AG09309 (cell line): ENCODE measurements at places on chromosomes 11 and 22.

- no peak for DNase-seq
Observed at GRCh38 chr11:106306942-106307341, 229.5 kb downstream of the AASDHPPT start.

- no peak for DNase-seq
Observed at GRCh38 chr22:17767233-17768065, 6.8 kb downstream of the BID start.

DNA sequence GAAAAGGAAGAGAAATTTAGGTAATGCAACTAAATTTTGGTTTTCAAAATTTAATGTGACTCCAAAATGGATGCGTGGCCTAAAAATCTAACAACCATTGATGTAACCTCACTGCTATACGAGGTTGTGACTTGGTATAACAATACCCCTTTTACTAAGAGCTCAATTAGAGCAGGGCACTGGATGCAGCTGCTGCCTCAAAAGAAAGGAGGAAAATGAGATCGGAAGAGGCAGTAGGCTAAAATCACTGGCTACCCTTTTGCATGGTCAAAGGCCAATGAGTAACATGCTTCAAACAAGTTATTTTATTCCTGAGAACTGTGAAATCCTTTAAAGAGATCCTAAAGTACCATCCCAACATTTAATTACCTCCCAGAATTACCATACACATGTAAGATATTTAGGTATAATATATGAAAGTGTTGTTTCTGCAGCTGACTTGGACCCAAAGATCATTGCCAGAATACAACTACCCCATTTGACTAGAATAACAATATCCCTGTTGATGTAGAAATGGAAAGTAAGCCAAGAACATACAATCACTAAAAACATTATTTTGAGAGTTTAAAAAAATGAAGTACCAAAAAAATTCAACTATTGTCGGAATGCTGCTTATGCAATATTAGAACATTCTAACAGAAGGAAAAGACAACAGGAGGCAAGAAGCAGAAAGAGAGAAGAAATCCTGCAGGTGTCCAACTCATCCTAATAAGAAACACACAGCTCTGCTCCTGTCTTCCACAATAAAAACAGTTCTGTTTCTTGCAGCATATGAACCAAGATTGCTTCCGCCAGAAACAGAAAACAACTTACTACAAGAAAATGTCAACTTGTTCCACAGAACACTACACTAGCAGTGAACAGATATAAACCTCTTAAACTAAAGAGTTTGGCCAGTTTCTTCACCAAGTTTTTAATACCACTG, 15.0 kb downstream of the SIK3 start:
- no peak for DNase-seq

- no peak for DNase-seq
Observed at GRCh38 chr11:46390331-46391171, 1.0 kb downstream of the CHRM4 start.

GRCh38 chr11:6413791-6414201, 5.1 kb downstream of the APBB1 start:
- no peak for DNase-seq

- DNase-seq: no peak
Observed at GRCh38 chr11:29328961-29329441, 687.8 kb downstream of the KCNA4 start.

GRCh38 chr22:38193580-38193979, 8.2 kb upstream of the MAFF start:
- no peak for DNase-seq

DNA sequence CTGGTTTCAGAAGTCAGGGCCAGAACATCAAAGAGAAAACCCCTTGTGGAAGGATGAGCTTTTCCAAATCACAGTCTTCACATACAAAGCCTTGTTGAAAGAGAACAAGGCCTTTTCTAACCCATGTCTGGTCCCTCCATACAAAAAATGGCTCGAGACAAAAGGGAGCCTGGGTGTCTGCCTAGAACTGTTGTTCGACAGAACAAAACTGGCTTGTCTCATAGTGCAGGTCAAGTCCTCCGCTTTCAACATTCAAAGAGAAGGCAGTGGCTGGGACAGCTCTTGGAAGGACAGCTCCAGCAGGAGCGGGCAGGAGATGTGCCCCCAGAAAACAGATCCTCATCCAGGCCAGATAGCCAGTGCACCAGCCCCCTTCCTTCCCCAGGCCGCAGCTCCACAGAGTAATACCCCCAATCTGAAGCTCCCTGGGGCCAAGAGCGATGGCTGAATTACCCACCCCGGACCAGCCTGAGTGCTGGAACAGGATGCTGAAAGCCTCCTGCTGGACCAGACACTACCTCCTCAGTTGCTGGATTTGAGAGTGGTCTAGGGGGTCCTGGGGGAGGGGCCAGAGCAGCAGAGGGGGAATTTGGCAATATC, 27.6 kb downstream of the USH1C start:
- no peak for DNase-seq

DNA sequence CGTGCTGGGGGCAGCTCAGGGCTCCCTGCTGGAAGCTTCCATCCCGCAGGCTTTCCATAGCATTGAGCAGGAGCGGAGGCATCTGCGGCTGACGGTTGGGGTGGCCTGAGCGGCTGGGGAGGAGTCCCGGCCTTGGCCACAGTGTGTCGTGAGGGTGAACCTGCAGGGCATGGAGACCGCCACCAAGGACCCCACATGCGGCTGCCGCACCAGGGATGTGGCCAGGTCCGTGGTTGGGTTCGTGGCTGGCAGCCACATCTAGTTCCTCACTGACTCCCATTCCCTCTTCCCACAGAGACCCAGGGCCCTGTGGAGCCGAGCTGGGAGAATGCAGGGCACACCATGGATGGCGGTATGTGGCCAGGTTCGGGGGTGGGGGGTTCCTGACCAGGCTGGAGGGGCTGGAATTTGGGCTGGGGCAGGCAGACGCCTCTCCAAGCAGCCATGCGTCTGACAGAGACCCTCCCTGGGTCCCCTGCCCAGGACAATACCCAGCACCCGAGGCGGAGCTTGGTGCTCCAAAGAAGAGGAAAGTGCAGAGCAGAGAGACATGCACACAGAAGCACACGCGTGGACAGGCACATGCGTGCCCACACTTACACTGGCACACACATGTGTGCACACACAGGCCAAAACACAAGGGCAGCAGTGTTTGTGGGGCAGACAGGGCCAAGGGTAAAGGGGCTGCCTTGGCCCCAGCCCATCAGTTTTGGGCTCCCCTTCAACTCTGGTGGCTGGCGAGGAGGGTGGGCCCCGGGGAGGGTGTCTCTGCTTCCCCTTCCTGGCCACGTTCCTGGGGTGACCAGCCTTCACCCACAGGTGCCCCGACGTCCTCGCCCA, 2.7 kb downstream of the MUC5B start:
- DNase-seq: no peak

DNA sequence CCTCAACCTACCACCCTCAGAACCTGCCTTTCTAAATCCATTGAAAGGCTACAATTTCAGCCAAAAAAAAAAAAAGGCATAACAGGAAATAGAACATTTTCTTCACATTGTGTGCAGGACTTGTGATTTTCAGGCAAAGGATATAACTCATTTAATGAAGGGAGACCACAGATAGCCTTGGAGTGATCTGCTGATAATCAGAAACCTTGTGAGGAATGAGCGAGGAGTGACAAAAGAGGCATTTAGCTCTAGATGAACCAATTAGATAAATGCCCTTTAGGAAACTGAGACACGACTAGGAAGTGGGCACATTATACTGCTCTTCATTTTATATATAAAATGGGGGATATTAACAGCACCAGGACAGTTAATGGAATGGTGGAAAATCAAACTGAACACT, 216.5 kb upstream of the GRIA4 start:
- DNase-seq: no peak

GRCh38 chr11:93737904-93738612, 3.2 kb downstream of the TAF1D start:
- no peak for DNase-seq

- no peak for DNase-seq
Observed at GRCh38 chr11:19673924-19674729, 38.5 kb upstream of the NAV2 start.

DNA sequence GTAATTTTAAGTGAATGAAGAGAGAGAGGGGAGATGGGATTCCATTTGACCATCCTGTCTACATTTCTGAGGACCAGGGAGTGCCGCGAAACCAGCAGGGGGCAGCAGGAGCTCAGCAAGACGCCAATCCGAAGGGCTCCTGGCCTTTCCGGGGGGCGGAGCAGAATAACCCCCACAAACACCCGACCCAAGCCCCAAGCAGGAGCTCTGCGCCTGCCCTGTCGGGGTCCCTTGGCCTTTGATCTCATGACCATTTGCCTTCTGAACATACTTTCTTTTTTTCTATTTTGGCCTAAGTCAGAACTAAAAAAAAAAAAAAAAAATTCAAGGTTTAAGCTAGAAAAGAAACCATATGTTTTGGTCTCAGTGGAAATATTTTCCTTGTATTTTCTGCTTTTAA, 21.9 kb upstream of the SCN2B start:
- no peak for DNase-seq

- no peak for DNase-seq
Observed at GRCh38 chr11:37451903-37452302, 853.9 kb upstream of the RAG2 start.

DNA sequence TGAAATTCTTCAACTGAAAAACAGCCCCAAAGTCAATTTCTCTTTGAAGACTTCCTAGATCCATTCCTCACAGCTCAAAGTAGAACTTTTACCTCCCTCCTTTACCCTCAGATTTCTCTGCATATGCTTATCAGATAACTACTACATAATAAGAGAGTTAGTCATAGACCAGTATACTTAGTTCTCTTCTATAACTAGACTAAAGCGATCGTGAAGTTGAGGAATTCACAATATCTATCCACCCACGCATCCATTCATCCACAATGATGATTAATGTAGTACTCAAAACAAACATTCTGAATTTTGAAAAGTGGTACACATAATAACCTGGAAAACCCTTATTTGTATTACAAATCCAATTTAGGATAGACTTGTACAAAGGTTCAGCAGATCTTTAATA, 800.9 kb upstream of the TENM4 start:
- DNase-seq: no peak

DNA sequence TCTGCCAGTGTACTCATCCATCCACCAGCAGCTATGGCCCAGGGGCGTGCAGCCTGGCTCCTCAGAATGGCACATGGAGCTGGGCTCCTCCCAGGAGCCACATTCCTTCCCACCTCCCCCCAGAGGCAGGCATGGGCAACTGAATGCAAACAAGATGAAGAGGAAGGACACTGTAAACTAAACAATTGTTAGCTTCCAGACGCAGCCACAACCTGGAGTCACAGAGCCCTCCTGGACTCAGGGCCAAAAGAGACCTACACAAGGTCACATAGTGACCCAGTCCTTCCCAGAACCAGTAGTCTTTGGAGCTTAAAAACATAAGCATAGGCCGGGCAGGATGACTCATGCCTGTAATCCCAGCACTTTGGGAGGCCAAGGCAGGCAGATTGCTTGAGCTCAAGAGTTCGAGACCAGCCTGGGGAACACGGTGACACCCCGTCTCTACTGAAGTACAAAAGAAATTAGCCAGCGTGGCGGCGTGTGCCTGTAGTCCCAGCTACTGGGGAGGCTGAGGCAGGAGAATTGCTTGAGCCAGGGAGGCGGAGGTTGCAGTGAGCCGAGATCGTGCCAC, 30.7 kb upstream of the CLDN5 start:
- no peak for DNase-seq

DNA sequence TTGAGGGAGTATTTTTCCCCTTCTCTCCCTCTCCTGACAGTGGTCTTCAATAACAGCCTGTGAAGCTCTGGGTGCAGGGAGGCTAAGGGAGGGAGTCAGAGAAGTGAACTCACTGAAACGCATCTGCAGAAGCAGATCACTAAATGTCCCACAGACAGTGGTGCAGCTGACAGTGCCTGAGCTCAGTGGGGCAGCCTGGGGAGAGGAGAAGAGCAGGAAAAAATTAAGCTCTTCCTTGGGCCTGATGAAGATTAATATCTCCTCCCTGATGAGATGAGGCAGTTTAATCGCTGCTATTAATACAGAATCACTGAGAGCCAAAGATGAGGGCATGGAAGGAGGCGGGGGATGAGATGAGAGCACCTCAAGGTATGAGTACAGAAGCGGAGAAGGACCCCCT, 180.8 kb downstream of the LARGE1 start:
- no peak for DNase-seq

- no peak for DNase-seq
Observed at GRCh38 chr11:102462610-102463009, 10.0 kb upstream of the TMEM123 start.

- DNase-seq: no peak
Observed at GRCh38 chr11:117823946-117824420, 561 bp downstream of the FXYD2 start.

DNA sequence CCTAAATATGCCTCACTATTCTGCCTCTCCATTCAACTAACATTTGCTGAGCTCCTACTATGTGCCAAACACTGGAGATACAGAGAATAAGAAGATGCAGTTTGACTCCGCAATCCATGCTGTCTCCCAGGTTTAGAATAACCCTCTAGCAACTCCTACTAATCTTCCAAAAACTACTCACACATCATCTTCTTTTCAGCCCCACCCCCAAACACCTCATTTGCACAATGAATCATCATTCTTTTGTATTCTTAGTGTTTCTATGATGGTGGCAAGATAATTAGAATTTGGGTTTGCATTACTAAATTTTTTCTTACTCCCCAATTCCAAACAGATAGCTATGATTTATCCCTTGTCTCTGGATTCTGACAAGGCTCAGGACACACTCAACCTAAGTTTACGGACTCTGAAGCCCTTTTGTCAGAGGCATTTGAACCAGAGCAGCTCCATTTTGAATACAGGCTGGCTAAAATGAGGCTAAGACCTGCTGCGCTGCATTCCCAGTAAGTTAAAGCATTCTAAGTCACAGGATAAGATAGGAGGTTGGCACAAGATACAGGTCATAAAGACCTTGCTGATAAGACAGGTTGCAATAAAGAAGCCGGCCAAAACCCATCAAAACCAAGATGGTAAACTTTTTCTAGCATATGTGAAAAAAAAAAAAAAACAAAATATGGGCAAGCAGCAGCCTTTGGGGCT, 1038.9 kb downstream of the DLG2 start:
- no peak for DNase-seq

GRCh38 chr22:47615051-47615450, 852.6 kb downstream of the TBC1D22A start:
- DNase-seq: no peak

DNA sequence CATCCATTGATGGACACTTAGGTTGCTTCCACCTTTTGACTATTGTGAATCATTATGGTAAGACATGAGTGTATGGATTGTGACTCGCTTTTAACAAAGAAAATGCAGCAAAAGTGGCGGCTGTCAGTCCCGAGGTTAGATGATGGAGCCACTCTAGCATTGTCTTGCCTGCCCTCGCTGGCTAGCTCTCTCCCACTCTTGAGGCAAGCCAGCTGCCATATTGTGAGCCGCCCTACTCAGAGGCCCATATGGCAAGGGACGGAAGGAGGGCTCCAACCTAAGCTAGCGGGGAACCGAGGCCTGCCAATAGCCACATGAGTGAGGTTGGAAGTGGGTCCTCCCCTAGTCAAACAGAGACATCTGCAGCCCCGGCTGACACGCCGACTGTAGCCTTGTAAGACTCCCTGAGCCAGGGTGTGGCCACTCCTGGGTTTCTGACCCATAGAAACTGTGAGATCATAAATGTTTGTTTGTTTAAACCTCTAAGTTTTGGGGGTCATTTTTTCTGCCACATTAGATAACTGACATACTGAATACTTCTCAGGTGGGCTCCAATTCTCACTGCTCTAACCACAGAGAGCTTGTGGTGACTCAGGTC, 160.2 kb downstream of the LDLRAD3 start:
- DNase-seq: no peak

GRCh38 chr11:96481204-96481603, 91.4 kb downstream of the JRKL start:
- no peak for DNase-seq
